ENCODE measurements at places on chromosomes 3 and 15.
A peak's percentile ranks its signal among the peaks of the same experiment; 100 is the strongest.

- H3K27ac ChIP-seq: no peak overlapping the region
- no peaks in the 10 kb centered on the region for H3K4me1 ChIP-seq
- H3K4me3 ChIP-seq: no peak overlapping the region
These were observed 282.6 kb upstream of the MCTP2 start for GRCh38 chr15:93948726-93949125.

DNA sequence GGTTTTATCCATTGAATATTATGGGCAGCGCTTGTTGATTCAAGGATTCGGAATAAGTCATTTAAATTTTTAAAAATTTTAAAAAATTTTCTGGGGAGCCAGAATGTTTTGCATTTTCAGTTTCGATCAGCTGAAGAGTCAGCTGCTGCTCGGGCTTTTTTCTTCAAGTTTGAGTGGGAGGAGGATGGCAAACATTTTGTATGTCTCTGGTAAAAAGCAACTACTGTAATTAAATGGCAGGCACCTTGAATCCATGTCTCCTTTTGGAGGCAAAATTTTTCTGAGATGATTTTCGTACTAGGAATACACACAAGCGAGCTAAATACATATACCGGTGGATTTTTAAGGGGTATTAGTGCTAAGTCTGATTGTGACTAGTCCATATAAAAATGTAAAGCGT, 612 bp downstream of the C3orf38 start:
- peaks cover 19% of the 10 kb centered on the region for H3K4me1 ChIP-seq
- H3K36me3 ChIP-seq: peaks cover 16% of the 10 kb centered on the region
- H3K27ac ChIP-seq: peak overlapping the region; percentile 86

DNA sequence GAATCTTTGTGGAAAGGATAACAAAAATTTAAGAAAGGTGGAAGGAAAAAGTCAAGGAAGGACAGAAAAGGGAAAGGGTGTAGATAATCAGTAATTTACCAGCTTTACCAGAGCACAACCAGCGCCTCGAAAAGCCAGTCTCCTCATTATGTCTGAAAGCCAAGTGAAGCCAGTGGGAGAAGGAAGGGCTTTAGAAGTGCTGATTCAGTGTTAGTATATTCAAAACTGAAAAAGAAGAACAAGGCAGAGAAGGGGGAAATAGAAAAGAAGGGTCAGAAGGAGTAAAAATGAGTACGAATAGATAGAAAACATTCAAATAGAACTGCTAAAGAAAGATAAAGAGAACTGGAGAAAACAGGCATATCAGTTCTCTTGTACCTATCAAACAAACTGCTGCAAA, 4.1 kb downstream of the PBRM1 start:
- DNase-seq: no peak
- peaks cover 14% of the 10 kb centered on the region for H3K4me1 ChIP-seq
- no peaks in the 10 kb centered on the region for H3K27me3 ChIP-seq
- H3K4me3 ChIP-seq: no peak overlapping the region

GRCh38 chr3:108430540-108430939, 79.9 kb downstream of the MYH15 start:
- no peaks in the 10 kb centered on the region for H3K36me3 ChIP-seq
- no peak overlapping the region for H3K4me3 ChIP-seq
- no peak overlapping the region for H3K27ac ChIP-seq

DNA sequence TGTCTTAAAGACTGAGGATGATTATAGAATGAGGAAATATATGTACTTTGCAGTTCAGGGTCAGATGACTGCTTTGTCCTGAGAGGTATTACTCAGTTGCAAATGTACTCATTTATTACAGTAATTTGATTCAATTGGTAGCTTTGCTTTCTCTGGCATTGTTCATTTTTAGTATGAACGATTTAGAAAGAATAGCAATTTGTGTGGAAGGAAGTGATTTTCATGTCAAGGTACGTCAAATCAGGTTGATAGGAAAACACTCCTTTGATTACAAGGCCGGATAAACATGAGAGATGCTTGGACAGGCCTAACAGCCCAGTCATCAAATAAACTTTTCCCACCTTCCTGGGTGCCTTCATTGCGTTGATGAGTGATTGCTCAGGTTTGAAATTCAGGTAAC, 53.8 kb downstream of the UNC13C start:
- H3K36me3 ChIP-seq: no peaks in the 10 kb centered on the region
- H3K4me3 ChIP-seq: no peak overlapping the region
- H3K27ac ChIP-seq: no peak overlapping the region
- DNase-seq: no peak

DNA sequence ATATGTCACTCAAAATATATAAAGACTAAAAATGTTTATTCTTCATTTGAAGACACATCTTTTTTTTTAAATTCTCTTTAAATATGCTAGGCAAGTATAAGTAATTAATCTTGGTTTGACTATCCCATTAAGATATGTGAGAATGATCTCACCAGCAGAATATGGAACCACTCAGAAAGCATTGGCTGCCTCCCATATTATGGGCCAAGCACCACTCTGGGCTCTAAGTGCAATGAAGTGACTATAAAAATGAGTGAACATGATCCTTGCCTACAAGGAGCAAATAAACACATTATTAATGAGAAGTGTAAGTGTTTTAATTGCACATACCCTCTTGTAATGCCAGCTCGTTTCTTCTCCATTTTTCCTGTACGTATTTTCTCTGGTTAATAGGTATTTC, 328.5 kb downstream of the NAALADL2 start:
- H3K27ac ChIP-seq: no peak overlapping the region
- no peaks in the 10 kb centered on the region for H3K27me3 ChIP-seq

GRCh38 chr3:74651292-74651691, 36.8 kb upstream of the CNTN3 start:
- no peak for DNase-seq
- H3K4me3 ChIP-seq: no peak overlapping the region
- H3K36me3 ChIP-seq: no peaks in the 10 kb centered on the region
- no peak overlapping the region for H3K27ac ChIP-seq
- H3K27me3 ChIP-seq: no peaks in the 10 kb centered on the region

DNA sequence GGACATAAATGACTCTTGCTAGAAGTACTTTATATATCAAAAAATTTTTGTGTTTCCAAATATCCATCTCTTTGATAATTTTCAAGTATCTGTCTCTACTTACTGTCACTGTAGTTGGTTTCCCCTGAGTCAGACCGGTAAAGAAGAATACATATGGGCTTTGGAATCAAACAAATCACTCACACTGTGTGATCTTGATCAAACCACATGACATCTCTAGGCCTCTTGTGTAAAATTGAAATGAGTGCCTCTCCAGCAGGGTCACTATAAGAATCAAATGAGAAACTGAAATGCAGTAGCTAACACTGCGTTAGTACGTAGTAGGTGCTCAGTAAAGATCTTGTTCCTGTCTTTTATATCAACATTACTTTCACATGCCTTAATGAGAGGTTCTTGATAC, 314.6 kb upstream of the STT3B start:
- DNase-seq: no peak
- H3K4me3 ChIP-seq: no peak overlapping the region
- no peaks in the 10 kb centered on the region for H3K27me3 ChIP-seq
- no peaks in the 10 kb centered on the region for H3K36me3 ChIP-seq
- H3K4me1 ChIP-seq: peaks cover 57% of the 10 kb centered on the region

DNA sequence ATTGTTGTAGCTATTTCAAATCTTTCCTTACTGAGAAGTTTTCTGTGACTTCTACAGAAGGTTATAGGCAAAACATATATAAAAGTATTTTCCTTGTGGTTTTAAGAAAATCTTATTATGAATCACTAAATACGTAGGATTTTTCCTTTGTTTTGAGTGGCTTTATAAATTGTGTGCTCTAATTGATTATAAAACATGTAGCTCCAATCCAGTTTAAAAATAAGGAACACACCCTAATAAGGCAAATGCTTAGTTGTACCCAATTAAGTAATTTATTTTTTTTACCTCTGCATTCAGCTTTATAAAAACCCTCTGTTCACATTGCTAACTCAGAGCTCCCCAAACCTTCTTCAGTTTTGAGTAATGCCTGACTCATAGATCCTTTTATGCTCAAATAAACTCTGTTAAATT, 408.0 kb downstream of the NAALADL2 start:
- no peaks in the 10 kb centered on the region for H3K4me1 ChIP-seq
- no peak for DNase-seq
- H3K36me3 ChIP-seq: no peaks in the 10 kb centered on the region
- no peaks in the 10 kb centered on the region for H3K27me3 ChIP-seq
- no peak overlapping the region for H3K27ac ChIP-seq

- H3K4me1 ChIP-seq: no peaks in the 10 kb centered on the region
- H3K36me3 ChIP-seq: no peaks in the 10 kb centered on the region
- H3K27me3 ChIP-seq: no peaks in the 10 kb centered on the region
- DNase-seq: no peak
- no peak overlapping the region for H3K27ac ChIP-seq
These were observed 32.3 kb upstream of the MAP3K13 start for GRCh38 chr3:185330644-185331043.

DNA sequence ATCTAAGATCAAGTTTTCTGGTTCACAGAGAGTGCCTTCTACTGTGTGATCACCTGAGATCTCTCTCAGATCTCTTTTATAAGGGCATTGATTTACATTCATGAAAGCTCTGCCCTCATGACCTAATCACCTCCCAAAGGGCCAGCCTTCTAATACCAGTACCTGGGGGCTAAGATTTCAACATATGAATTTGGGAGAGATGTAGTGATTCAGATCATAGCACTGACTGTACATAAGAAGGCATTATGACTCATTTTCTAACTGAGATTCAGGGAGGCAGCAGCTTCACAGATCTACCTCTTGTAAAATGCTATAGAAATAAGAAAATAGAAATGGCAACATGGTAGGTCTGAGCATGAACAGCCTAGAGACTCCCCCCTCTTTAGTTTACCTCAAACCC, 39.6 kb downstream of the VGLL3 start:
- H3K4me3 ChIP-seq: no peak overlapping the region
- no peaks in the 10 kb centered on the region for H3K4me1 ChIP-seq
- H3K36me3 ChIP-seq: no peaks in the 10 kb centered on the region
- no peak overlapping the region for H3K27ac ChIP-seq
- no peak for DNase-seq

- DNase-seq: no peak
- H3K27me3 ChIP-seq: no peaks in the 10 kb centered on the region
- H3K27ac ChIP-seq: no peak overlapping the region
- H3K4me1 ChIP-seq: no peaks in the 10 kb centered on the region
- peaks cover 8% of the 10 kb centered on the region for H3K36me3 ChIP-seq
These were observed 33.1 kb downstream of the TBC1D5 start for GRCh38 chr3:17709236-17709810.

- no peak for DNase-seq
- no peak overlapping the region for H3K27ac ChIP-seq
- H3K36me3 ChIP-seq: no peaks in the 10 kb centered on the region
- no peaks in the 10 kb centered on the region for H3K4me1 ChIP-seq
- no peak overlapping the region for H3K4me3 ChIP-seq
These were observed 140.7 kb downstream of the PLCH1 start for GRCh38 chr3:155604126-155604525.

GRCh38 chr3:22585504-22585903, 617.6 kb upstream of the UBE2E2 start:
- no peaks in the 10 kb centered on the region for H3K27me3 ChIP-seq
- DNase-seq: no peak
- H3K4me3 ChIP-seq: no peak overlapping the region
- no peaks in the 10 kb centered on the region for H3K4me1 ChIP-seq

DNA sequence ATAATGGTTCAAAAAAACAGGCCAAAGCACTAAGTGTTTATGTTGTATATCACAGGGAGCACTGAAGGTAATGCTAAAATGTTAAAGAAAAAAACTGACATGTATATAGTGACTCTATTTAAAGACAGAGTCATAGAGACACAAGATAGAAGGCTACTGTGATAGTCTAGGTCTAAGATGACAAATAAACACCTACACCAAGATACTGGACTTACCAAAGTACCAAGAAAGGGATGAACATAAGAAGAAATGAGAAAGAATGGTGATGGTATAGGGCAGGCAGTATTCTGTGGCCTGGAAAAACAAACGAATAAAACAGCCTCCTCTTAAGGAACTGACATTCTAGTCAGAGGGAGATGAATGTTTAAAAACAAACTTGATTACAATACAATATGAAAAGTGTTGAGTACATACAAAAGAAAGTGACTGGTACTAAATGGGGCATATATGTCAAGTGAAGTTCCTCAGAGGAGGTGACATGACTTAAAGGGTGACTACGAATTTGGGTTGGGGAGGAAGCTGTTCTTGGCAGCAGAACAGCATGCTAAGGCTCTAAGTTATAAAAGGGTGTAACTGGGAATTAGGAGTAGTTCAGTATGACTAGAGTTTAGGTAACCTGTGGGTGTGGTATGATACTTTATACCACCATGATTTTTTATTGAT, 5.9 kb downstream of the ABHD10 start:
- peaks cover 37% of the 10 kb centered on the region for H3K36me3 ChIP-seq
- H3K27me3 ChIP-seq: no peaks in the 10 kb centered on the region
- peaks cover 6% of the 10 kb centered on the region for H3K4me1 ChIP-seq
- H3K27ac ChIP-seq: no peak overlapping the region
- no peak for DNase-seq

DNA sequence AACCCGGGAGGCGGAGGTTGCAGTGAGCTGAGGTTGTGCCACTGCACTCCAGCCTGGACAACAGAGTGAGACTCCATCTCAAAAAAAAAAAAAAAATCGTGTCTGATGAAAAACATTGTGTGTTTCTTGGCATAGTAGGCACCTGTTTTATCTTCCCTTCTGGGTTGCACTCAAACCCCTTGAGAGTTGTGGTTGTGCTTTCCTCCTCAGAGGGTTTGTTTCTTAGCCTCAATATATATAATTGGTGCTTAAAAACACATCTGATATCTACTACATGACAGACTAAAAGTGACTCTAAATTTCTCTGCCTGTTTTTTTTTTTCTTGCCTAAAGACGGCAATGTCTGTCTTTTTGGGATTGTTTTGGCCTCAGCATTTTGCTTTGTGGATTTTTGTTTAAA, 7.6 kb downstream of the NR1D2 start:
- H3K27ac ChIP-seq: no peak overlapping the region
- no peak overlapping the region for H3K4me3 ChIP-seq
- no peak for DNase-seq
- peaks cover 39% of the 10 kb centered on the region for H3K4me1 ChIP-seq

- no peak overlapping the region for H3K27ac ChIP-seq
- H3K36me3 ChIP-seq: no peaks in the 10 kb centered on the region
- no peak overlapping the region for H3K4me3 ChIP-seq
- no peaks in the 10 kb centered on the region for H3K27me3 ChIP-seq
- H3K4me1 ChIP-seq: peaks cover 2% of the 10 kb centered on the region
- DNase-seq: no peak
These were observed 85.7 kb downstream of the FNDC3B start for GRCh38 chr3:172125053-172125452.

DNA sequence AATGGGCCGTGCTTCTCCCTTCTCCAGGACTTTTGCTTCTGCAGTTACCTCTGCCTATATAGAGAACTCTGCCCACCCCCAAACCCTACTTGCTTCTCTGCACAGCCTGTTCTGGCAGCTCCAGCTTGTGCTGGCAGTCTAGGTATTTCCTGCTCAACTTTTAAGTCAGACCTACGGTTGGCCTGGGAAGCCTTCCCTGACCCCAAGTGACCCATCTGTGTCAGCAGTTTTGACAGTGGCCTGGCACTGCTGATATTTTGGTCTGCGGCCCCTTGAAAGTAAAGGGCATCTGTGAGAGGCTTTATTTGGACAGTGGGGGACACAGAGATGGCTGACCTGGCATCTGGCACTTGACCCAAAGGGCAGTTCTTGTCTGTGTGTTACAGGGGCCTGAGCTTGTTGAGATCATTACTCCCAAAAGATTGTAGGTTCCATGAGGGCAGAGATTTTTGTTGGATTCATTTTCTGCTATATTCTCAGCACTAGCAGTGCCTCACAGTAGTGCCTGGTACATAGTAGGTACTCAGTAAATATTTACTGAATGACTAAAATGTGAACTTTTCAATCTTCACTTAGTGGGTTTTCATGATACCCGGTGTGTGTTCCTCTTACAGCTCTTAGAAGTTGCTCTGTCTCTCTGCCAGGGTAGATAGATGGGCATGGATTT, 55.2 kb upstream of the TRAK1 start:
- H3K4me1 ChIP-seq: no peaks in the 10 kb centered on the region
- no peak overlapping the region for H3K27ac ChIP-seq
- no peaks in the 10 kb centered on the region for H3K27me3 ChIP-seq
- no peak for DNase-seq
- H3K4me3 ChIP-seq: no peak overlapping the region

All from CD4-positive, alpha-beta T cell (primary cell).